Tibial nerve (tissue), 4 donors: ENCODE measurements at places on chromosomes 4 and X. TPM values are rescaled to one million over a fixed set of nuclear protein-coding genes. Genes with fewer than 3 reads are reported as not detected.

DNA sequence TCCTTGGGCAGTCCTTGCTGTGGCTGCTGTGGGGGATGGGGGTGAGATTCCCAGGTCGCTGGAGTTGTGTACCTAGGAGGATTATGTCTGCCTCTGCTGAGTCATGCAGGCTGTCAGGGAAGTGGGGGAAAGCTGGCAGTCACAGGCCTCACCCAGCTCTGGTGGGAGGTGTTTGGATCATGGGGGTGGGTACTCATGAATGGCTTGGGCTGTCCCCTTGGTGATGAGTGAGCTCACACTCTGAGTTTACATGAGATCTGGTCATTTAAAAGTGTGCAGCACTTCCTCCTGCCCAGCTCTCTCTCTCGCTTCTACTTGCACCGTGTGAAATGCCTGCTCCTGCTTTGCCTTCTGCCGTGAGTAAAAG, 24.6 kb upstream of the PDLIM3 start:
- no peak for DNase-seq

DNA sequence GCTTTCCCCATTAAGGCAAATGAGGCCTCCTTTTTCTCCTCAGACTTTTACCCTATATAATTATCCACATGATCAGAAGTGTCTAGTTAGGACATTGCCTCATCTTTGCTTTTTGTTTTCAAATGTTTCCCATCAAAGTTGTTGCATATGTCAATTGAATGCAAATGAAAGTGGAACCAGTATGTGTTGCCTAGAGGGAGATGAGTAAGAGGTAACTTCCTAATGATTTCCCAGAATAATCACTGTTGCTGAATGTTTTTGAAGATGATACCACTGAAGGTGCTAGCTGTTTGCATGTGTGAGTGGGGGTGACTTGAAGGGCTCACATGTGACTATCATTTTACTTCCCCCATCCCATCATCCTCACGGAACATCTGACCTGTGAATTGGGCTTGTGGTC, 33.9 kb downstream of the PAK3 start:
- no peak for DNase-seq

- no peak for DNase-seq
Measured at GRCh38 chrX:13651150-13651549, 1.8 kb upstream of the TCEANC start.

Gene TRIM61
- 1.0 TPM for total RNA-seq

- DNase-seq, result no peak
Measured at GRCh38 chrX:37755025-37755424, 24.8 kb upstream of the CYBB start.
